ENCODE measurements at places on chromosomes 7 and 10. TPM values are rescaled to one million over a fixed set of nuclear protein-coding genes. Genes with fewer than 3 reads are reported as not detected.

The TUBB8 gene
- not detected for total RNA-seq

The PAX4 gene
- total RNA-seq = not detected

The PNLIP gene
- not detected for total RNA-seq

The CADPS2 gene
- not detected for total RNA-seq

The FANK1 gene
- total RNA-seq = not detected

The CALML3 gene
- not detected for total RNA-seq

The SPDYE2B gene
- not detected for total RNA-seq

The PCLO gene
- total RNA-seq = not detected

The VENTX gene
- total RNA-seq = 0.75 TPM

DNA sequence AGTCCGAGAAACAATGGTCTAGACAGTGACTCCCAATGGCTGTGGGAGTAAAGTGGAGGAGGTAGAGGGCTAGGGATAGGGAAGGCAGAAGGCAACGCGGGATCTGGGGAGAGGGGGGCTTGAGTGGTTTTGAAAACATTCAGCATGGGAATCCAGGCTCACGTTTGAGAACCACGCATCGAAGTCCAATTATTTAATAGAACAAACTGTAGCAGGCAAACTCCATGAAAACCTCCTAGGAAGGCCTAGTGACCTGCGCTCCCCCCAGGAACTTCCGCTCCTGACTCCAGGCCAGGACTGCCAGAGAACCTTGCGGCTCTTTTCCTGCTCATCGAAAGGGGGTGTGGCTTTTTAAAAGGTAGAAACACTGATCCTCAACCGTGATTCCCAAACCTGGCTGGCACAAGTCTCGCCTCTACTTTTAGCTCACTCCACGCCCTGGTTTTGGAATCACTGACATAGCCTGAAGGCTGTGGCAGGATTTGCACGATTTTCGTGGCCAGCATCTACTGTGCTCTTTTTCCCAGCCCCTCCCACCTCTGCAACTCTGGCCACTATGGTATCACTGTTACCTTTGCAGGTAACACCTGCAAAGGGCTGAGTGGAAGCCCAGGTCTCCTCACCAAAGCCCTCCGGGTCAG lies 43.4 kb downstream of the MYOF start:
- H3K27ac ChIP-seq = no peak overlapping the region
- DNase-seq = no peak
- no peaks in the 10 kb centered on the region for H3K36me3 ChIP-seq
- peaks cover 4% of the 10 kb centered on the region for H3K4me1 ChIP-seq
- no peak overlapping the region for H3K4me3 ChIP-seq
- H3K27me3 ChIP-seq = no peaks in the 10 kb centered on the region

GRCh38 chr10:22110761-22111160 lies 107.1 kb downstream of the EBLN1 start:
- no peak overlapping the region for H3K4me3 ChIP-seq
- H3K36me3 ChIP-seq = no peaks in the 10 kb centered on the region
- H3K4me1 ChIP-seq = no peaks in the 10 kb centered on the region
- no peaks in the 10 kb centered on the region for H3K27me3 ChIP-seq
- no peak overlapping the region for H3K27ac ChIP-seq

GRCh38 chr10:61751599-61751998 lies 88.9 kb downstream of the CABCOCO1 start:
- no peaks in the 10 kb centered on the region for H3K36me3 ChIP-seq
- H3K27ac ChIP-seq = no peak overlapping the region
- no peak overlapping the region for H3K4me3 ChIP-seq
- H3K27me3 ChIP-seq = no peaks in the 10 kb centered on the region
- peaks cover 6% of the 10 kb centered on the region for H3K4me1 ChIP-seq
- no peak for DNase-seq

DNA sequence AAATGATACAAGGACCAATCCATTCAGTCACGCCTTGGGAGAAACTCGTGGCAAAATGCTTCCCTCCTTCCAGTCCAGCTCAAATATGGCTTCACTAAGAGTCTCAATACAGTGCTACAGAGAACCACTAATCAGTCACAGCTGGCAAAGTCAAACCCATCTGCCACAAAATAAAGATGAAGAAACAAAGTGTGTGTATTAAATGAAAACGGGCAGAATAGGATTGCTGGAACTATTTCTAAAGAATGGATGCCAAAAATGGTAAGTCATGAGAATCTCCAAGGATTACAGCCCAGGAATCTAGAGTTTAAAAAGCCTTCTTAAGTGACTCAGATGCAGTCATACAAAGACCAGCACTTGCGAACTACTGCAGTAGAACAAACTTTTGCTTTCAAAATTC lies 61.9 kb downstream of the CACUL1 start:
- H3K27me3 ChIP-seq = no peaks in the 10 kb centered on the region
- H3K36me3 ChIP-seq = peaks cover 17% of the 10 kb centered on the region
- H3K4me1 ChIP-seq = no peaks in the 10 kb centered on the region

DNA sequence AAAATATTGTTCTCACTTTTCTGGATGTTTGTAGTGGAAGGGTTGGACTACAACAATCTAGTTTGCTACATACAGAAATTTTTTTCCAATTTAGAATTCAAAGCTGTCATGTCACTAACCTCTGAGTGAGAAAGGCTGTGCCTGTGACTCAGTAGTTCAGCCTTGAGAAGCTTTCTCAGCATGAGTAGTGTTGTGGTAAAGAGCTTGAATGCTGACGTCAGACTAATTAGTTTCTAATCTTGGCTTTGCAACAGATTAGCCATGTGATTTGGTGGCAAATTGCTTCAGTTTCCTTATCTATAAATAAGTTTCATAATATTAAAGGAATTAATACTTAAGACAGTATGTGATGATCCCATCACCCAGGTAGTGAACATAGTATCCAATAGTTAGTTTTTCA lies 83.8 kb downstream of the ABCA13 start:
- no peaks in the 10 kb centered on the region for H3K4me1 ChIP-seq
- DNase-seq = no peak
- H3K4me3 ChIP-seq = no peak overlapping the region
- H3K27ac ChIP-seq = no peak overlapping the region
- no peaks in the 10 kb centered on the region for H3K27me3 ChIP-seq
- H3K36me3 ChIP-seq = no peaks in the 10 kb centered on the region

DNA sequence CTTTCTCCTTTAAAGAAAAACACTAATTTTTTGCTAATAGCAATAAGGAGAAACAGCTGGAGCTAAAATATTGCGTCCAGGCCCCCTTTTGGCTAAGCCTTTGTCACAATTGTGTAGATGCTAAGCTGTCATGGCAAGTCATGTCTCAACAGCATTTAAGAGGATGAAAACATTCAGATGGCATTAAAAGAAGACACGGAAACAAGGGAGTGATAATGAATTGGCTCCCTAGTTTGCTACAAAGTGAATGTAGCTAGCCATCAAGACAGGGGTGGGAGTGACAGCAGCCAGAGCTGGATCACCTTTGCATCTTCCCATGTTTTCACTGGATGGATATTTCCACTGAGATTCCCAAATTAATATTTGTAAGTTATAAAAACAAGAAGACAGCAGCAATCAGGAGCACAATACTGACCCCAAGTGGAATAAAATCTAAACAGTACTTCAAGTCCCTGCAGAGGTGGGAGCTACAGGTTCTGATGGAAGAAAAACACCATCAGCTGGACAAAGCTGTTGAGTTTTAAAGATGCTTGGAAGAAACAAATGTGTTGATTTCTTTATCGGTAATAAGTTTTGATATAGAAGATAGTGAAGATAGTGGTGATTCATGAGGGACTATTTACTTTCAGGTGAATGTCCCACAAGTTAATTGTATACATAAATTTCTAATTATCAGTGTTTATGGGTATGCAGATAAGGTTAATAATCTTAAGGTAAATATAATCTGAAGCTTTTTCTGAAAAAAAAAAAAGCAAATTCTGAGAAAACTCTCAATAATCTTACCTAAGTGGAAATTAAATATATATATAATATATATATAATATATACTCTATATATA lies 129.4 kb downstream of the SLC16A9 start:
- no peaks in the 10 kb centered on the region for H3K36me3 ChIP-seq
- no peak overlapping the region for H3K27ac ChIP-seq
- H3K4me1 ChIP-seq = no peaks in the 10 kb centered on the region
- no peak overlapping the region for H3K4me3 ChIP-seq
- DNase-seq = no peak

DNA sequence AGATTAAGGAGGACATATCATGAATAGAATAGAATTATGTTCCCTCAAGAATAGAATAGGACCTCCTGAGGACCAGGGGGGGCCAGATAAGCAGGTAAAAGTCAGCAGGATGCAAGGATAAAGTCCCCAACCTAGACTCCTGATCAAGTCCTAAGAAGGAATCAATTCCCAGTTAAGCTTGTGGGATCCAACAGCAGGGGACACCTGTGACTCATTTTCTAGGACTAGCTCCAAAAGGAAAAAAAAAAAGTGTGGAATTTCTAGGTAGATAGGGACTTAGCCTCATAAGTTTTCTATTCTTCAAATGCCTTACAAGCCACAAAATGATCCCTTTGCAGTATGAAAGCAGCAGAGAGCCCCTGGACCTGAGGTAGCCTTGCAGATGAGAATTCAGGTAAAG lies 336.2 kb downstream of the WDR11 start:
- H3K27me3 ChIP-seq = no peaks in the 10 kb centered on the region
- H3K4me3 ChIP-seq = no peak overlapping the region
- H3K36me3 ChIP-seq = no peaks in the 10 kb centered on the region
- DNase-seq = no peak
- H3K4me1 ChIP-seq = no peaks in the 10 kb centered on the region

DNA sequence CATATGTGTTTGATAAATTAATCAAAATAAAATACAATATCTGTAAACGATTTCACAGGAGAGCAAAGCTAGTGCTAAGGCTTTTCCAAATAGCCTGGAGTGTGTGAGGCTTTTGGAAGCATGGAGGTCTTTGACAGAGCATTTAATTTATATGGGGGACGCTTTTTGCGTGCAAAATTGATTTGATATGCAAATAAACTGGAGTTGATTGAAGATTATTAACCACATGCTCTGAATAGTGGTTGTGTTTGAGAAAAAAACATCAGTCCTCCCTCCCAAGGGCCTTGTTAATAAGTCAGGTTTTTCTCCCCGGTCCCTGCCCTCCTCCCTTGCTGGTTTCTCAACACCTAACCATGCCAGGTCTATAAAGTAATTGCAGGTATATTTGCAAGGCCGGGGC lies 85.1 kb upstream of the FGFR2 start:
- no peak for DNase-seq
- no peaks in the 10 kb centered on the region for H3K27me3 ChIP-seq
- no peaks in the 10 kb centered on the region for H3K4me1 ChIP-seq

- no peak overlapping the region for H3K4me3 ChIP-seq
- no peak overlapping the region for H3K27ac ChIP-seq
- no peaks in the 10 kb centered on the region for H3K4me1 ChIP-seq
Measured at GRCh38 chr10:120394446-120394845, 62.6 kb upstream of the PLPP4 start.

- no peak overlapping the region for H3K4me3 ChIP-seq
- no peaks in the 10 kb centered on the region for H3K27me3 ChIP-seq
- H3K36me3 ChIP-seq = no peaks in the 10 kb centered on the region
- no peaks in the 10 kb centered on the region for H3K4me1 ChIP-seq
- no peak overlapping the region for H3K27ac ChIP-seq
Measured at GRCh38 chr7:97269741-97270140, 152.2 kb downstream of the SDHAF3 start.

DNA sequence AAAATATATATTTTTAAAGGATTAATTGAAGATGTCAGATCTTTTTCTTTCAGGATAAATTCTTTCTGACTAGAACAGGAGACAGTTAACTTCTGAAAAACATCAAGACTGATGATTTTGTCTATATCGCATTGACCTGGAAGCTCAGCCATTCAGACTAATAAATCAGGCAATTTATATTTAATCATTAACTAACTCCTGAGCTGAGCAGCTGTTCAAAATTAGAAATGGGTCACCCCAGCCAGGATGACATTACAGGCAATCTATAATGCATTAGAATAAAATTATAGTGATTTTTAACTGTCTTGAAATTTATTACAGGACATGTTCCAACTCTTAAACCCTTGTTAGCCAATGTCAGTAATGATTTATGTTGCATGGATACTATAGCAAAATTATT lies 139.9 kb downstream of the CDCA7L start:
- H3K4me3 ChIP-seq = no peak overlapping the region
- H3K27ac ChIP-seq = no peak overlapping the region
- H3K4me1 ChIP-seq = no peaks in the 10 kb centered on the region
- H3K27me3 ChIP-seq = peaks cover 2% of the 10 kb centered on the region
- H3K36me3 ChIP-seq = no peaks in the 10 kb centered on the region

- H3K27ac ChIP-seq = no peak overlapping the region
- H3K27me3 ChIP-seq = no peaks in the 10 kb centered on the region
- no peak for DNase-seq
- H3K4me1 ChIP-seq = no peaks in the 10 kb centered on the region
- H3K36me3 ChIP-seq = no peaks in the 10 kb centered on the region
Measured at GRCh38 chr7:116445447-116446211, 53.9 kb upstream of the CAV2 start.

- H3K27ac ChIP-seq = no peak overlapping the region
- H3K4me1 ChIP-seq = peaks cover 25% of the 10 kb centered on the region
- H3K4me3 ChIP-seq = no peak overlapping the region
- H3K36me3 ChIP-seq = peaks cover 24% of the 10 kb centered on the region
Measured at GRCh38 chr7:157377436-157378124, 40.8 kb downstream of the DNAJB6 start.

DNA sequence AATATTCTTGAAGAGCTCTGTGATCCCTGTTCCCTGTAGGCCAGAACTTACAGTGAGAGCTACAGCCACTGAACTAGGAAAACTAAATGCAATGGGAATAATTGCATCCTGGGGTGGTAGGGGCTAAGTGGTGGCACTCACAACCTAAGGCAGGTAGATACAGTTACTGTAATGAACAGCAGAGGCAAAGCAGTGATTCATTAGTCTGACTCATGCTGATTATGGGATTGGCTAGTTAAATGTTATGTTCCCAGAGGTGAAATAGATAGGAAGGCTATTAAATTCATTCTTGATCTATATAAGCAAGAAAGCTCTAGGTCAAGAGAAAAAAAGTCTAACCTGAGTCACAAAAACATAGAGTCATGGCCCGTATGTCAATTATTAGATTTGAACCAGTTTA lies 173.1 kb upstream of the MALRD1 start:
- H3K4me1 ChIP-seq = no peaks in the 10 kb centered on the region
- H3K27ac ChIP-seq = no peak overlapping the region
- H3K27me3 ChIP-seq = no peaks in the 10 kb centered on the region
- DNase-seq = no peak
- no peaks in the 10 kb centered on the region for H3K36me3 ChIP-seq

DNA sequence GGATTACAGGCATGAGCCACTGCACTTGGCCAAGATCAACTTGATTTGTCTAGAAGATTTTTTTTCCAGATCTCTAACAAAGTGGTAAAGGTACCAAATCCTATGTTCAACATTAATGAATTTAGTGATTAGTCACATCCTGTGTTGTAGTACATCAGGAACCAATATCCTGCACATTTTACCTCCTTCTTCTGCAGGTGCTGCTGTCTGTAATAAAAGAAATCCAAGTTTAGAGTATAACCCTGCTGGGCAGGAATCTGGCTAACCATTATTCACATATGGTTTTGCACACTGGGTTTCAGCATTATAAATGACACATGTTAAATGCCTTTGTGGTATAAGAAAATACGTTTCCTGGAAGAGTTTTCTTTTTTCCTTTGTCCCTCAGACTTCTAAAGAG lies 10.8 kb downstream of the PARD3 start:
- no peaks in the 10 kb centered on the region for H3K27me3 ChIP-seq
- H3K4me1 ChIP-seq = no peaks in the 10 kb centered on the region
- no peak for DNase-seq
- no peak overlapping the region for H3K4me3 ChIP-seq
- no peaks in the 10 kb centered on the region for H3K36me3 ChIP-seq

GRCh38 chr7:51301806-51302205 lies 14.8 kb downstream of the COBL start:
- no peak overlapping the region for H3K4me3 ChIP-seq
- no peak overlapping the region for H3K27ac ChIP-seq
- no peaks in the 10 kb centered on the region for H3K36me3 ChIP-seq
- H3K4me1 ChIP-seq = no peaks in the 10 kb centered on the region
- no peaks in the 10 kb centered on the region for H3K27me3 ChIP-seq

Measured in natural killer cell (primary cell).